ENCODE measurements at places on chromosomes 16 and 17. TPM values are rescaled to one million over a fixed set of nuclear protein-coding genes. Genes with fewer than 3 reads are reported as not detected.

The ABCA9 gene
- 44.6 TPM for total RNA-seq

The RASL10B gene
- 1.4 TPM for total RNA-seq

The NPTX1 gene
- 0.81 TPM for total RNA-seq

The HCRT gene
- total RNA-seq = not detected

The SLC5A10 gene
- not detected for total RNA-seq

The NUFIP2 gene
- total RNA-seq = 38.9 TPM

The ACAP1 gene
- not detected for total RNA-seq

The ACSM2A gene
- not detected for total RNA-seq

The ADAMTS18 gene
- total RNA-seq = not detected

Data from cardiac atrium fibroblast (primary cell).